ENCODE measurements at places on chromosomes 2 and 18.

DNA sequence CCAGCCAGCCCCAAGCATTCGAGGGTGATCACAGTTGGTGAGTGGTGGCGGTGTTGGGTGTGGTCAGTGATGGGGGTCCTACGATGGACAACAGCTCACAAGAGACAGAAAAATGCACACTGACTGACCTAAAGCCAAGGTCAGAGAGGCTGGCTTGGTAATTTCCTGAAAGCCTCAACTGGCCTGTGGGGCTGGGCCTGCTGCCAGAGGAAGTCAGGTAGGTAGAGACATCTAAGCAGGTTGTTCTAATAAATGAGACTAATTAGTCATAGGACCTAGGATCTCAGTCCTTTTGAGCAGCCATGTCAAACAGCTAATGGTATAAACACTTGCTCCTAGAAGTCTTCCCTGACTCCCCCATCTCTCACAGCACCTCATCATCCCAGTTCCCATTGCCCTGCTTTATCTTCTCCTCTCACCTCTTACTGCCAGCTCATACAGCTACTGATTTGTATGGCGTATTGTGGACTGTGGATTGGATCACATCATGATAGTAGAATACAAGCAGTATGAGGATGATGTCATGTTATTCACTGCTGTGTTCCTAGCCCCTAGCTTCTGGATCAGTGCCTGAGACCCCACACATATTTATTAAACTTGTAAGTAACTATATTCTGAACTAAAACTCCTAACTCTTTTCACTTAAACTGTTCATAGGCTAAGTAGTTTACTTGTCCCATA is 262.9 kb upstream of the KLHL29 start:
- no peak for DNase-seq

- DNase-seq: peak; percentile 29
Measured at GRCh38 chr2:121080013-121080772, 204.8 kb downstream of the TFCP2L1 start.

GRCh38 chr2:169106563-169107545 is 37.5 kb downstream of the DHRS9 start:
- DNase-seq: no peak

DNA sequence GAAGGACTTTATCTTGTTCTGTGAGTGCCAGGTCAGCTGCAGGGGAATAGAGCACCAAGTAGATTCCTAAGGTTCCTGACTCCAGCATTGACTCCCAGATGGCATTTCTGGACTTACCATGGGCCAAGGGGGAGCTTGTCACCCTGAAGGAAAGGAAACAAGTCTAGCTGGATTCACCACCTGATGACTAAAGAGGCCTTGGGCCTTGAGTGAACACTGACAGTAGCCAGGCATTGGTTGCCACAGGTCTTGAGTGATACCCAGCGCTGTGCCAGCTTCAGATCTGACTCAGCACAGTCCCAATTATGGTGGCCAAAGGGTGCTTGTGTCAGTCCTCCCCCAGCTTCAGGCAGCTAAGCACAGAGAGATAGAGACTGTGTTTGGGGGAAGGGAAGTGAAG is 40.1 kb upstream of the CAPN13 start:
- DNase-seq: no peak

DNA sequence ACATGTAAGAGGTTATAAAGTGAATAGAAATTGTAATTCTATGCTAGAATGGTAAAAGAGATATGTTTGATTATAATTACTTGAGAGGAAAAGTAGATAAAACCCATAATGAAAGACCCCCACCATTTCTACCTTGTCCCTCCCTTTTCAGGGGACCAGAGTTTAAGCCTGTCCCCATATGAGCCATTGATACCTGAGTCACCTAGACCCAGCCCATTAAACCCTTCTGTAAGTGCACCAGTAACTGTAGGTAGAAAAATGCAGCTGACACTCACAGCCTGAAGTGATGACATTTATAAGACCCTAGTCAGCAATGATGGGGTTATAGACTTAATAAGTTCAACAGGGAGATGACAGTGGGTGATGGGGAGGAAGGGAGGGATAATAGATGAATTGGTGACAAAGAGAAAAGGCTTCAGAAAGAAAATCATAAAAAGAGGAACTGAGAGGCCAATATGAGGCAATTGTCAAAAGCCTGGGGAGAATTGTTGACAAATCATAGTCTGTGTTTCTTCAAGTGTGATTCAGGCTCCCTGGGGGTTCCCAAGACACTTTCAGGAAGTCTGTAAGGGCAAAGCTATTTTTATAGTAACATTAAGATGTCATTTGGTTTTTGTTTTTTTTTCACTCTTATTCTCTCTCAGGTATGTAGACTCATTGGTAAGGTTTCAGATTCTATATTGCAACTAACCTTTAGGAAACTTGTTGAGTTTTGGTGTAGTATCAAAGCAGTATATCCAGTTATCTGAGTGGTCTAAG is 544.2 kb downstream of the SATB2 start:
- no peak for DNase-seq
